ENCODE measurements at places on chromosomes 2 and 18. TPM values are rescaled to one million over a fixed set of nuclear protein-coding genes. Genes with fewer than 3 reads are reported as not detected.

DNA sequence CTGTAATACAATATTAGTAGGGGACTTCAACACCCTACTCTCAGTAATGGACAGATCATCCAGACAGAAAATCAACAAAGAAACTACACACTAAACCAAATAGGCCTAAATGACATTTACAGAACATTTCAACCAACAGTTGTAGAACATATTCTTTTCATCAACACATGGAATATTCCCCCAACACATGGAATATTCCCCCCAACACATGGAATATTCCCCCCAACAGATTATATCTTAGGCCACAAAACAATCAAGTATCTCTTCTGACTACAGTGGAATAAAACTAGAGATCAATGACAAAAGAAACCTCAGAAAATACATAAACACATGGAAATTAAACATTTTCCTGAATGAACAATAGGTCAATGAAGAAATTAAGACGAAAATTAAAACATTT lies 187.2 kb upstream of the RBBP8 start:
- no peak for DNase-seq

GRCh38 chr2:203870481-203870880 lies 2.9 kb downstream of the CTLA4 start:
- DNase-seq = no peak

- no peak for DNase-seq
Measured at GRCh38 chr2:28252311-28252710, 140.3 kb upstream of the FOSL2 start.

GRCh38 chr2:236621786-236622185 lies 52.2 kb downstream of the ACKR3 start:
- no peak for DNase-seq

- DNase-seq = no peak
Measured at GRCh38 chr2:193841384-193842150, 1646.8 kb upstream of the TMEFF2 start.

DNA sequence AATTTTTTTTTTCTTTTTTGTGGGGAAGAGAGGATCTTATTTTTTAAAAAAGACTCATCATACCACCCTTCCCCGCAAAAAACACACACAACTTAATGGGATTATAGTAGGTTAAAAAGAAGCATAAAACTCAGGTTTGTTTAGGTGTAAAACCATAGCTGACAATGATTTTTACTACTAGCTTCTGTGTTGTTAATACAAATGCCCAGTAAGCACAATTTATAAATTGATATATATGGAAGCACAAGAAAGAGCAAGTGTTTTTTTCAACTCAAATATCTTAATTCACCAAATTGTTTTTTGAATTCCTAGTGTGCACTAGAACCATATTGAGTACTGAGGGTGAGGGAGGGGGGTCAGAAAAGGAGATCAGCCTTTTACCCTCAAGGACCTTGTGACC lies 7.0 kb downstream of the STAT4 start:
- no peak for DNase-seq

DNA sequence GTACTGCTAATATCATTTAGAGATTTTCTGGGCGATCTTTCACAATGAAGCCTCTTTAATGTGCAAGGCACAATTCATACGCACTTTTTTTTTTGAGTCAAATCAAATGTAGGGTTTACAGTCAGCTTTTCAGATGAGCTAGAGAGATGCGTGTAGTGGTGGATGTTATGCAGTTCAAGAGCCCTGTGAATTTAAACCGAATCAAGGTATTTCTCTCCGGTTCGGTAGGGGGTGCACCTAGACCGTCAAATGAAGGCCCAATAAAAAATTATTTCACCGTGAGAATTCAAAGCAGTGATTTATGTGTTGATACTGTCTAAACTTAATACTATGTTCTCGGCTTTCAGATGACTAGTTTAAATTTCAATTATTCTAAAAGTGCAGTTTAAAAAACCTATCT lies 1.1 kb downstream of the PTH2R start:
- DNase-seq = no peak

- peak; percentile 29 for DNase-seq
Measured at GRCh38 chr2:175233135-175233719, 51.7 kb upstream of the ATP5MC3 start.

- DNase-seq = peak; percentile 40
Measured at GRCh38 chr18:13217466-13217961, 1.0 kb upstream of the LDLRAD4 start.

DNA sequence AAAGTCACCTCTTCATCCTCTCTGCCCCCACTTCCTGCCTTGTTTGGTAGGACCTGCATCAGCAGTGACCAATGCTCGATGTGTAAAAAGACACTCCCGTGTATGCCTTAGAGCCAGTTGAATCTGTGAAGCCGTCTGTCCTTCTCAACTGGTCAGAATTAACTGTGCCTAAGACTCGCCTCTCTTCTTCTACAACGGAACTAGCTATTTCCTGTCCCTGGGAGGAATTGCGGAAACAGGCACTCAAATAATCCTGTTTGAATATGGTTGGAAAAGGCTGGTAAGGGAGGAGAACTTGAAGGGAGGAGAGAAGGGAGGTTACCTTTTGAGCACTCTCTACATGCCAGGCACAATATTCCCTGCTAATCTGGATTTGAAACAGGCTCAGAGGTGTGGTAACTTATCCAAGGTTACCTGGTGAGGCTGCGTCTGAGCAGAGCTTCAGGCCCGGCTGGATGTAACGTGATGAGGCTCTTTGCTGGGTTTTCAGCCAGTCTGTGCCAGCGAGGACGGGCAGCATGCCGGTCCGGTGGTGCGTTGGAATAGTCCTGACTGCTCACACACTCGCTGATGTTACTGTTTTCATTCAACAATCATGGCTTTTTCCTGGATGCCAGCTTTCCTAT lies 127.0 kb downstream of the FAM168B start:
- DNase-seq = no peak

DNA sequence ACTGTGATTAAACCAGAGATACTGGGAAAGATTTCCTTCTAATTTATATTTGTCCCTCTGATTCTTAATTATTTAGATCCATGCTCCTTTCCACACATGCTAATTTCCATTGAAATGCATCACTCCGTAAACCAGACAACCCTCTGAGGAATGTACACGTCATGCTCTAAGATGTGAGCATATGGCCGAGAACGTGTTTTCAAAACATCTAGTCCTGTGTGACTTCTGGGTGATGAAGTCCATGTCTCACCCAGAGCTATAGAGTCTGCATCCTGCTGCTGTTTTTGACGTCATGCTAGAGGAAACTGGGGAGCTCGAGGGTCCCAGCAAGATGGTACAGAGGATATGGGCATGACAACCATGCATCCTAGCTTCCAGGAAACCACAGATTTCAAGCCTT lies 53.6 kb downstream of the CAPN13 start:
- no peak for DNase-seq

DNA sequence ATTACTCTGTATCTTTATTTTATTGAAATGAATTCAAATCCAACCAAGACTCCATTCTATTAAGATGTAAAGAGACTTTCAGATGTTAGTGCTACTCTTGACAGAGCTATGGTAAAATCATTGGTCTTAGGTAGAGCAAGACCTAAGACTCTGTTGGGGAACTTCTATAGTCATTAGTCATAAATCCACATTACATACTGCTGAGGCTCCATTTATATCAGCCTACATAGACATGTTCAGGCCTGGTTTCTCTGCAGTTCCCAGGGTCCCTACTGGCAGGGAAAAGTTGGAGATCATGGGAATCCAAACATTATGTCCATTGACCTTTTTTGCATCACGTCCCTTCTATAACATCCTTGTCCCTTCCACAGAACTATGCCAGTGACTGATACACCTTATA lies 580.4 kb upstream of the ZEB2 start:
- DNase-seq = no peak

Gene GALNT5
- total RNA-seq = 3.1 TPM

GRCh38 chr2:31246184-31246852 lies 12.4 kb downstream of the EHD3 start:
- no peak for DNase-seq

GRCh38 chr2:224217233-224217961 lies 178.3 kb upstream of the SERPINE2 start:
- DNase-seq = peak; percentile 36

DNA sequence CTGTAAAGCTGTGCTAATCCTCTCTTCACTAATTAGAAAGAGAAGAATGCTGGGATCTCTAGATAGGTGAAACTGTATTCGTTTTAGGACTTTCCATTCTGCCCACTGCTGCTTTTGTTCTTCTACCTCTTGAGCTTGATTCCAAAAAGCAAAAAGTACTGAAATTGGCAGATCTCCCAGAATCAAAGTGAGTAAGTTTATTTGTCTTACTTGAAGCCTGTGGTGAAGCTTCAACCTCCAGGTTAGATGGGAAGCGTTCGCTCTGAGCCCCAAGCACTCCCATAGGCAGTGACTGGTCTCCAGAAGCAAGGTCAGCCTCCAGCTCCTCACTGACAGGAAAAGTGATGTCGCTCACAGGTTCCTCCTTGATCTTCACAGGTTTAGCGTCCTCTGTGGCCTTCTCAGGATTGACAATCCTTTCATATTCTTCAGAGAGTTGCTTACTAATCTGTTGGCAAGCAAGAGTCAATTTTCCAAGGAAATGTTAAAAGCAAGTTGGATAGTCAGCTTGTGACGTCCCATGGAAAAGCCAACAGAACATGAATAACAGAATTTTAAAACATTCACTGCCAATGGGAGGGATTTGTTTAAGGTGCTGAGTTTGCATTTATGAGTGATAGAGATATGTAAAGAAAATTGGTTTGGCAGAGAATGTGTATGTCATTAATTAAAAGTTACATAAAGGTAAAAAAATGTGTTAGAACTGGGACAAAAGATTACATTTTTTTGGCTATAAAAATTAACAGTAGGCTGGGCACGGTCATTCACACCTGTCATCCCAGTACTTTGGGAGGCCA lies 8.1 kb downstream of the SUPT7L start:
- DNase-seq = peak; percentile 60

GRCh38 chr18:33356735-33357134 lies 83.8 kb downstream of the CCDC178 start:
- DNase-seq = no peak

DNA sequence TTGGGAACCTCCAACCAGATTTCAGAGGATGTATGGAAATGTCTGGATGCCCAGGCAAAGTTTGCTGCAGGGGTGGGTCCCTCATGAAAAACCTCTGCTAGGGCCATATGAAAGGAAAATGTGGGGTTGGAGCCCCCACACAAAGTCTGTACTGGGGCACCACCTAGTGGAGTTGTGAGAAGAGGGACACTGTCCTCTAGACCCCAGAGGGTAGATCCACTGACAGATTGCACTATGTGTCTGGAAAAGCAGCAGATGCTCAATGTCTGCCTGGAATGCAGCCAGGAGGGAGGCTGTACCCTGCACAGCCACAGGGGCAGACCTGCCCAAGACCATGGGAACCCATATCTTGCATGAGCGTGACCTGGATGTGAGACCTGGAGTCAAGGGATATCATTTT lies 573.7 kb upstream of the NXPH2 start:
- DNase-seq = no peak

Data from MG63 (cell line).